ENCODE measurements at places on chromosomes 6 and 20.

DNA sequence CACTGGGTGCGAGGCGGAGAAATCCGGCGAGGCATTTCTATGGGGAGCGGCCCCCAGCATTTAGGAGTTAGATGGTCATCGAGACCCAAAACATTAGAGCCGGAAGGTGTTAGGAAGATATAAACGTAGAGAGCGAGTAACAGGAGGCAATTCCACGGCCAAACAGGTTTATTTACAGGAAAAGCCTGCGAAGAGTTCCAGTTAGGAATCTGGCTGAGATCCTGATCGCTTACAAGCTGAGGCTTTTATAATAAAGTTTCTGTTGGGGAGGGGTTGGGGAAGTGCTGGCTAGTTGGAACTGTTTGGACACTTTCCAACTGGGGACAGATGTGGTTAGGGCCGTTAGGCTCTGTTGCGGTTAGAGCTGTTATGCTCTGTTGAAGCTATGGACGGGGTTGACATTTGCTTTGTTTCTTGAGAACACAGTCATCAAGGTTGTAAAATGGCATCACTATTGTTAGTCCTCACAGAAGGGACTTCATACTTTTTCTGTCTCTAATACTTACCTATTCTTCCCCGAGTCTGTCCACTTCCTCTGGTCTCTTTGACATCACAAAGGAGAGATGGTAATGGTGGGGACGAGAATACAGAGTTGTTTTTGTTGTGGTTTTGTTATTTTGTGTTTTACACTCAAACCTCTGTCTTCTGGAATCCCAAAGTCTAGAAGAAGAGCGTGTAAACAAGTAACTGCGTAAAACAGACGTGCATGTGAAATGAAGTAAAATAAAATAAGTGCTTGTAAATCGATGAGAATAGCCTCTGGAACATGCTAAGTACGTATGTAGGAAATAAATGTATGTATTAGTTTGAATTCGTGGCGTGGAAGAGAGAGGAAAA, 554 bp upstream of the ZSCAN31 start:
- DNase-seq: no peak

- no peak for DNase-seq
Measured at GRCh38 chr6:12051861-12052368, 39.8 kb downstream of the HIVEP1 start.

GRCh38 chr20:45850926-45851325, 6.3 kb downstream of the ACOT8 start:
- DNase-seq: no peak

DNA sequence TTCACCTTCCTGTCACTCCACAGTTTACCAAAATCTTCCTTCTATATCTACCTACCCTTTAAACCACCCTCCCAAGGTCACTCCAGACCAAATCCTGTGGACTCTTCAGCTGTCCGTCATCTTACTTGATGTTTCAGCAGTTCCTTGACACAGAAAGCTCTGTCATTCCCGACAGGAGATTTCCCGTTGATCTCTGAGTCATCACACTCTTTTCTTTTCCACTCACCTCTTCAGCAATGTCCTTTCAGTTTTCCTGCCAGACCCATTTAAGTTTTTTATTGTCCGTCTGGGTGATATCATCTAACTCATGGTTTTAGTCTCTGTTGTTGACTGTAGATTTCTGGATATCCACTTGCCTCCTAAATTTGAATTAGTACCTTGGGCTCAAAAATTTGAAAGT, 69.9 kb upstream of the SCGN start:
- DNase-seq: no peak

Measured in ecto neural progenitor cell (in vitro differentiated cells).